Renal cortex interstitium (tissue), 15 donors: ENCODE measurements at places on chromosomes 2 and 18. TPM values are rescaled to one million over a fixed set of nuclear protein-coding genes. Genes with fewer than 3 reads are reported as not detected.

POTEC gene
- 0.08 TPM for polyA plus RNA-seq

LCT gene
- polyA plus RNA-seq: 0.05 TPM

UCN gene
- 0.56 TPM for polyA plus RNA-seq

MC5R gene
- polyA plus RNA-seq: 0.11 TPM

B3GNT7 gene
- polyA plus RNA-seq: 3.9 TPM

SKA1 gene
- 5.8 TPM for polyA plus RNA-seq

LRATD1 gene
- polyA plus RNA-seq: 23.4 TPM

GRB14 gene
- 64.2 TPM for polyA plus RNA-seq

SFT2D3 gene
- polyA plus RNA-seq: not detected

MATN3 gene
- 4.3 TPM for polyA plus RNA-seq

EFEMP1 gene
- 97.8 TPM for polyA plus RNA-seq

NT5C1B gene
- polyA plus RNA-seq: 1.0 TPM

EGR4 gene
- polyA plus RNA-seq: not detected

KLHL30 gene
- 0.34 TPM for polyA plus RNA-seq

MBOAT2 gene
- 57.4 TPM for polyA plus RNA-seq

CYP27C1 gene
- polyA plus RNA-seq: 7.0 TPM

RESP18 gene
- not detected for polyA plus RNA-seq

STEAP3 gene
- 1.3 TPM for polyA plus RNA-seq

LONRF2 gene
- 2.5 TPM for polyA plus RNA-seq

PLEK gene
- polyA plus RNA-seq: 7.7 TPM

HES6 gene
- 8.7 TPM for polyA plus RNA-seq

MERTK gene
- 20.4 TPM for polyA plus RNA-seq

FLACC1 gene
- 2.4 TPM for polyA plus RNA-seq

IL1RL2 gene
- polyA plus RNA-seq: 1.1 TPM

FSIP2 gene
- polyA plus RNA-seq: 5.2 TPM

CENPO gene
- 19.9 TPM for polyA plus RNA-seq

STPG4 gene
- not detected for polyA plus RNA-seq

RMDN2 gene
- 11.5 TPM for polyA plus RNA-seq

DLGAP1 gene
- 6.1 TPM for polyA plus RNA-seq

EFHD1 gene
- polyA plus RNA-seq: 52.4 TPM

SLC30A3 gene
- polyA plus RNA-seq: 6.0 TPM
